ENCODE measurements at places on chromosomes 4 and X.

- DNase-seq = no peak
These were observed 526.3 kb upstream of the FAM241A start for GRCh38 chr4:111618908-111619307.

DNA sequence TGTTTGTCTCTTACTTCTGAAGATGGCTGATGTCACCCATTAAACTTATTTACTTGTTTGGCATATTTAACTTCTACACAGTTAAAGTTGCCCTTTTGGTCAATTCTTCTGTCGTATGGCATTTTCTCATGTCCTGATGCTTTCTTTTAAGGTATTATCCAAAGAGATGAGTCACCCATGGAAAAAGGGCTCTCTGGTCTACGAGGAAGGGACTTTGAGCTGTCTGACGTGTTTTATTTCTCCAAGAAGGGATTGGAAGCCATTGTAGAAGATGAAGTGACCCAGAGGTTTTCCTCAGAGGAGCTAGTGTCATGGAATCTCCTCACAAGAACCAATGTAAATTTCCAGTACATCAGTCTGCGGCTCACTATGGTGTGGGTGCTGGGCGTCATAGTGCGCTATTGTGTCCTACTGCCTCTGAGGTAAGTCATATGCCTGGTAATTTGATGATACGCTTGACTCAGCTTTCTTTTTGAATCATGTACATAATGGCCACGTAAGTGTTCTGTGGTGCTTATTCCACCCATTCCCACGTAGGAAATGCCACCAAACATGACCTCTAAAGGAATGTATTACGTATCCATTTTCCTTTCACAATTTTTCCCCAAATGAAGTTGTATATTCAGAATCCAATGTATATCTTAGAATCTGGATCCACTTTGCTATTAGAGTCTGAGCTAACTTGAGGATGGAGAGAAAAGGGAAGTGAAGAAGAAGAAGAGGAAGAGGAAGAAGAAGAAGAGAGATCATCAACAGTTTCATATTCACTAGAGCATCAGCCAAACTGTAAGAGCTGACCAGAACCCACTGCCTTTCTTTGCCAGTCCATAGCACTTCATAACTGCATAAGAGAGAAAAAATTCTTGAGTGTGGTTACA, 45.7 kb downstream of the GPAT3 start:
- no peak for DNase-seq

DNA sequence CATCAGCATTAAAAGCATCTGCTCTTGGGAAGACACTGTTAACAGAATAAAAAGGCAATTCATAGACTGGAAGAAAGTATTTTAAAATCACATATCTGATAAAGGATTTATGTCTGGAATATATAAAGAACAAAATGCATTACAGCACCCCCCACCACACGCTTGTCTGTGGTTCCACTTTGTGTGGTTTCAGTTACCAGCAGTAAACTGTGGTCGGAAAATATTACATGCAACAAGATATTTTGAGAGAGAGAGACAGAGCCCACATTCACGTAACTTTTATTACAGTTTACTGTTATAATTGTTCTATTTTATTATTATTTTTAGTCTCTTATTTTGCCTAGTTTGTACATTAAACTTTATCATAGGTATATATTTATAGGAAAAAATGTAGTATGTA, 21.2 kb upstream of the PDE6B start:
- no peak for DNase-seq

DNA sequence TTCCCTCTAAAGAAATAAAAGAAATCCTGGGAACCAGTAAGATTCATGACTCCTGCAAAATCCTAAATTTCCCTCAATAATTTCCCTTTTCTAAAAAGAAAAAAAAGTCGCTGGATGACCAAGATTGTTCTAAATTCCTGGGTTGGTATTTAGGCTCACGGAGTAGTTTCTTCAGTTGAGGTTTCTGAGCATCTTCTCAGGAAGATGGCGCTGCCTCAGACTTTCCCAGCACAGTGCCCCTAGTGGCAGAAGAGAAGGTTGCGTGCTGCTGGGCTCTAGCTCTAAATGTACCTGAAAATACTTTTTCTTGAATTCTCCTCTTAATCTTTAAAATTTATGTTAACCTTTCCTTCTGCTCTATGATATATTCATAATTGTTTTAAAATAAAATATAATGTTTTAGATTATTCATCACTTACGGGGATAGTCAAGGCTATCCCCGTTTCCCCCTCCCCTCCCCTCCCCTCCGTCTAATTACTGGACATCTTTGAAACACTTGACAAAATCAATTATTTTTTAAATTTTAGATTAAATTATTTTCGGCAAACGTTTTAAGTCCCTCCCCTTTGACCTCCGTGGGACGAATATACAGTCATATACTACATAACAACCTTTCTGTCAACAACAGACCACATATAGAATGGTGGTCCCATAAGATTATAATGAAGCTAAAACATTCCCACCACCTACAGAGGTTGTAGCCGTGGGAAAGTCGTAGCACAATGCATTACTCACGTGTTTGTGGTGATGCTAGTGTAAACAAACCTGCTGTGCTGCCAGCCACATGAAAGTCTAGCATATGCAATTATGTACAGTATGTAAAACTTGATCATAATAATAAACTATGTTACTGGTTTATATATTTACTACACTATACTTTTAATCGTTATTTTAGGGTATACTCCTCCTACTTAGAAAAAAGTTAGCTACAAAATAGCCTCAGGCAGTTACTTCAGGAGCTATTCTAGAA, 41.0 kb upstream of the GATB start:
- DNase-seq = peak; percentile 1

GRCh38 chr4:78459327-78459726, 92.2 kb upstream of the ANXA3 start:
- no peak for DNase-seq

GRCh38 chrX:45778616-45779015, 577.9 kb upstream of the DIPK2B start:
- DNase-seq = no peak

DNA sequence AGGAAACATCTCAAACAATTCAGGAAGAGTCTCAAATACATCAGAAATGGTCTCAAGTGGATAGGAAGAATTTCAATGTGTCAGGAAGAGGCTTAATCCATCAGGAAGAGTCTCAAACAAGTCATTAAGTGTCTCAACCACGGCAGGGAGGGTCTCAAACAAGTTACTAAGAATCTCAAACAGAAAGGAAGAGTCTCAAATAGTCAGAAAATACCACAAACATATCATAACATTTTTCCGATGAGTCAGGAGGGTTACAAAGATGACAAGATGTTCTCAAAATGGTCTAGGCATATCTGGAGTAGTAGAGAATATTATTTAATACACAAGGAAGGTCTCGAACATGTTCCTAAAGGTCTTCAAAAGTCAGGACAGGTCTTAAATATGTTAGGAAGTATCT, 109.3 kb upstream of the USP9X start:
- no peak for DNase-seq

- no peak for DNase-seq
These were observed 423.6 kb upstream of the LCORL start for GRCh38 chr4:18445110-18445509.

DNA sequence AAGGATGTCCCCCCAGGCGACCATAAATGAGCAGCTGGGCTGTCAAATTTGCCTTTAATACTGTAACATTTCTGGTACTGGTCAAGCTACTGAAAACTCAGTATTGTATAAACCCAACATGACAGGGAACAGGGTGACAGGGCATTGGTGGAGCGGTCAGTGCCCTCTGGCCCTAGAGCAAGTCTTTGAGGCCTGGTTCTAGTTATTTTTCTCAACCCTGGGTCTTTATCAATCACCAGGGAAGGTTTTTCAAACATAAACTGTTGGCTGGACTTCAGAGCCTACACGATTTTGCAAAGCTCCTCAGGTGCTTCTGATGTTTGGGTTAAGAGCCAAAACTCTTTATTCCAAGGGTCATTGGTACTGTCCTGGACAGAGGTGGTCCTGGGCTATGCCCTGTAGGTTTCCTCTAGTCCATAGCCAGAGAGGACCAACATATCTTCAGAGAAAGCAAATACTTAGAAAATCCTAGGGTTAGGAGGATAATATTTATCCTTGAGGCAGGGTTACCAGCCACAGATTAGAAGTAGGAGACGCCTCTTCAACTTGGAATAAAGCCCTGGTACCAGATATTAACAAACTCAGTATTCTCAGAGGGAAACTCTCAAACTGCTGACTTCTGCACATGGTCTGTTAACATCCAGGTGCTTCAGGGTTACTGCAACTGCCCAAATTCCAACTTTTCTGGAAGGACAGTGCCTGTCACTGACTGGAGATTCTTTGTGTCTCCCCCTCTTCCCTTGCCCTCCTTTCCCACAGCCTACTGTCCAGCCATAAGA, 26.7 kb upstream of the ADH7 start:
- no peak for DNase-seq

DNA sequence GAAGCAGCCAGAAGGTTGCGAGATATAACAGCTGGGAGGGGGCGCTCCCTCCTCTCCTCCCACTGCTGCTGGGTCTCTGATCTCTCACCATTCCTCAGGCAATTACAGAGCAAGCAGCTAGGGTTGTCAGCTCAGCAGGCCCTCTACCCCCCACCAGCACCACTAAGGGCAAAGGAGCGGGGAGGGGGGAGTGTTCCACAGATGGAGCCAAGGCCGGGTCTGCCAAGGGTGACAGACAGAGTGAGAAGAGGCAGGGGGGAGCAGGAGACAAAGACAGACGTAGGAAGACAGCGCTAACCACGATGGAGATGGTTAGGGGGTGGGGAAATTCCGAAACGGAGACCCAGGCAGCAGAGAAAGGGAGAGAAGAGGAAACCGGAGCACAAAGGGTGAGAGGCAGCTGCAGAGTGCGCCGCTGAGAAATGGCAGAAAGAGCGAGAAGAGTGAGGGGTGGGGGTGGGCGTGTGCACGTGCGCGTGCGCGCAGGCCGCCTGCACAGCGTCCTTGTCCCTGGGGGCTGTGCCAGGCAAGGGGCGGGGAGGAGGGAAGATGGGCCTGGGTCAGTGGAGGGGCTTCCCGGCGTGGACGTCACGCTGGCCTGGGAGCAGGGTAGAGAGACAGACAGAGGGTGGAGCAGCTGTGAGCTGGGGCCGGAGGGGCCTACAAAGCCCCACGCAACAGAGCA, 6.9 kb downstream of the L1CAM start:
- no peak for DNase-seq

- DNase-seq = no peak
These were observed 45.7 kb upstream of the AGA start for GRCh38 chr4:177487977-177488376.

DNA sequence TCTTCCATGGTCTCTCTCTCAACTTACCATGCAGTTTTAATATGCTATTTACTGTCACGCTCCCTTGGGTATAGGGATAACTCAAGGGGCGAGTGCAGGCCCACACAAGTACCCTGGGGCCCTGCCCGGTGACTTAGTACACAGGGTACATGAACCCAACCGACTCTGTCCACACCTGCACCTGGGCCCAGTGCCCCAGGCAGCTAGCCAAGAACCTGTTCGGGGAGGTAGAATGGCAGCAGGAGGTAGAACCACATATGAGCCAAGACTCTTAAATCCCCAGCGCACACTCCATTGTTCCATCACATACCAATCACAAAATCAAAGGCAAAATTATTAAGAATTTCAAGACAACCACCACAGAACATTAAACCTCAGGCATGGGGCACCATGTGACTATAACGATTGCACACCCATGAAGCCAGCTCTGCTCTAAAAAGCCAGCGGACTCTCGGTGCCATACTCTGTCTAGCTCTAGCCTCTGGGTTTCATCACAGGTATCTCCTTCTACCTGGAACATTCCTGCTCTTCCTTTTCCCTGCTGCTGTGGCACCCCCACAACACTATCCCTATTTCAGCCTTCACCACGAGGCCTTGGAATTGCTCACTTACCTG, 14.6 kb downstream of the PHF8 start:
- no peak for DNase-seq

GRCh38 chrX:55754861-55755294, 37.3 kb downstream of the RRAGB start:
- no peak for DNase-seq

GRCh38 chrX:85244450-85245211, 840 bp downstream of the ZNF711 start:
- DNase-seq = no peak

- DNase-seq = no peak
These were observed 1.9 kb downstream of the IRS4 start for GRCh38 chrX:108734426-108734825.

- no peak for DNase-seq
These were observed 1.0 kb upstream of the CLDN22 start for GRCh38 chr4:183321079-183321478.

DNA sequence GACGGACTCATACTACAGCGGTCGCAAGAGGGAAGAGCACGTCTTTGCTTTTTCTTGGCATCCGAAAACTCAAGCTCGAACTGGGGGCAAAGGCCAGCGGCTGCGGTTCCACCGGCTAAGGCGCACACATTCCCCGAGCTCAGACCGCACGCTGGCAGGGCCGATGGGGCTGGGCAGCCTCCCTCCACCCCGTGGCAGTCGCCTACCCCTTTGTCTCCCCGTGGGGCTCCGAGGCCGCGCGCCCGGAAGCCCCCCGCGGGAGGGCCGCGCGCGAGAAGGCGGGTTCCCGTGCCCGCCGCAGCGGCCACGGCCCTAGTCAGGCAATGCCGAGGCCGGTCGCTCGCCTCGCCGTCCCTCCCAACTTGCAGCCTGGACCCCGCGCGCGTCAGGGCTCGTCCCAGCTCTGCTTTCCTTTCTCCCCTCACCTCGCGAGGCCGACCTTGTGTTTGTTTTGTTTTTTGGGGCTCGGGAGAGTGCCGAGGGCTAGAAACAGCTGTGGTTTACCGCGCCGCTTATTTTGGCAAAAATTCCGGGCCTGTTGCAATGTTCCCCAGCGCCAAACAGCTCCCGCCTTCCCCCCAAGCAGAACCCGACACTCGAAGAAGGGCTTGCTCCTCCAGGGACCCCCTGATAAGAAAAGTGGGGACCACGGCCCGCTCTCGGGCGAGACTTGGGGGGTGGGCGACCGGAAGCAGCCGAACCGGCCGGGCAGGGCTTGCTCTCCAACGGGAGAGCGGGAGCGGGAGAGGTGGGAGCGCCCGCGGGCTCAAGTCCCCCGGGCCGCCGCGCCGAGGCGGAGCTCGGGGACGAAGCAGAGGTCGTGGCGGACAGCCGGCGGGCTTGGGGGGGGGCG, 561 bp upstream of the N4BP2 start:
- DNase-seq = no peak

DNA sequence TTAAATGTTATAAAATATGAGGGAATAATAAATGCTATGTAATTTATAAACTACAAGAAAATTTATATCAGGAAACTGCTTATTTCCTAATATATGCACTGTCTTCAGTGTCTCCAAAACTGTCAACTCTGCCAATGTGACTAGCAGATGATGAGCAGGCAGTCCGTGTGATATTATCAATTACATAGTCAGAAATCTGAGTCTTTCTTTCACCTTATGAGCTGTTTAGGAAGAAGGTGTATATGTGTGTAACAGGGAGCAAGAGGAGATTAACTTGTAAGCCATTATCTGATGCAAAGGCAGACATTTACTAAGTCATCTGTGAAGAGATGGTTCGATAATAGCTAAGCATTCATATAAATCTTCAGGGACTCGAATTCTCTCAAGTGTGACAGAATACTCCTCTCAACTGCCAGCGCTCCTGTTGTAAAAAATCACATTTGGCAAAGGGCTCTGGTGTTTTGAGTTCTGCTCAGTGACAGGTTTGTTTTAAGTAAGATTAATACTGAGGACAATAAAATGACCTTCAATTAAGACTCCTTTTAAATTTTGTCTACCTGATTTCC, 79.7 kb downstream of the SNCA start:
- DNase-seq = no peak
